ENCODE measurements at places on chromosomes 2 and 18. TPM values are rescaled to one million over a fixed set of nuclear protein-coding genes. Genes with fewer than 3 reads are reported as not detected.

The ZNF638 gene
- 60.1 TPM for total RNA-seq

The GALR1 gene
- not detected for total RNA-seq

The GALNT5 gene
- 0.13 TPM for total RNA-seq

The ALK gene
- total RNA-seq: not detected

The RIT2 gene
- 0.39 TPM for total RNA-seq

The CYRIA gene
- total RNA-seq: 21.1 TPM

The SERPINB2 gene
- not detected for total RNA-seq

The NEU2 gene
- not detected for total RNA-seq

The OXER1 gene
- 1.5 TPM for total RNA-seq

The GREB1 gene
- 7.6 TPM for total RNA-seq

The OSR1 gene
- total RNA-seq: 4.2 TPM

The ATP5F1A gene
- 607 TPM for total RNA-seq

The SLC66A2 gene
- 33.2 TPM for total RNA-seq

The SERPINB4 gene
- not detected for total RNA-seq

The IL18R1 gene
- total RNA-seq: 4.1 TPM

The ANTXR1 gene
- total RNA-seq: 386 TPM

The CACNB4 gene
- total RNA-seq: 1.7 TPM

The LHCGR gene
- 0.65 TPM for total RNA-seq

The SNX17 gene
- total RNA-seq: 157 TPM

The C1QL2 gene
- total RNA-seq: not detected

The DIPK1C gene
- 0.37 TPM for total RNA-seq

The NEUROD1 gene
- total RNA-seq: not detected

The INO80B gene
- total RNA-seq: 13.6 TPM

The KLHL41 gene
- 1.6 TPM for total RNA-seq

The TTN gene
- 19.5 TPM for total RNA-seq

The TMEM200C gene
- total RNA-seq: 5.8 TPM

The GPR55 gene
- total RNA-seq: not detected

The DLGAP1 gene
- 10.2 TPM for total RNA-seq

The MFF gene
- 79.9 TPM for total RNA-seq

The CCDC102B gene
- total RNA-seq: 4.5 TPM

The UGT1A10 gene
- not detected for total RNA-seq

The CD226 gene
- 2.3 TPM for total RNA-seq

The TPO gene
- total RNA-seq: not detected

The NAGK gene
- total RNA-seq: 114 TPM

All from adrenal gland (tissue), 19 donors.